Activated CD8-positive, alpha-beta memory T cell treated with anti-CD3 and anti-CD28 coated beads, Interleukin-2, amount 50 U/mL, for 48 hours (primary cell): ENCODE measurements at places on chromosomes 16 and 17.

DNA sequence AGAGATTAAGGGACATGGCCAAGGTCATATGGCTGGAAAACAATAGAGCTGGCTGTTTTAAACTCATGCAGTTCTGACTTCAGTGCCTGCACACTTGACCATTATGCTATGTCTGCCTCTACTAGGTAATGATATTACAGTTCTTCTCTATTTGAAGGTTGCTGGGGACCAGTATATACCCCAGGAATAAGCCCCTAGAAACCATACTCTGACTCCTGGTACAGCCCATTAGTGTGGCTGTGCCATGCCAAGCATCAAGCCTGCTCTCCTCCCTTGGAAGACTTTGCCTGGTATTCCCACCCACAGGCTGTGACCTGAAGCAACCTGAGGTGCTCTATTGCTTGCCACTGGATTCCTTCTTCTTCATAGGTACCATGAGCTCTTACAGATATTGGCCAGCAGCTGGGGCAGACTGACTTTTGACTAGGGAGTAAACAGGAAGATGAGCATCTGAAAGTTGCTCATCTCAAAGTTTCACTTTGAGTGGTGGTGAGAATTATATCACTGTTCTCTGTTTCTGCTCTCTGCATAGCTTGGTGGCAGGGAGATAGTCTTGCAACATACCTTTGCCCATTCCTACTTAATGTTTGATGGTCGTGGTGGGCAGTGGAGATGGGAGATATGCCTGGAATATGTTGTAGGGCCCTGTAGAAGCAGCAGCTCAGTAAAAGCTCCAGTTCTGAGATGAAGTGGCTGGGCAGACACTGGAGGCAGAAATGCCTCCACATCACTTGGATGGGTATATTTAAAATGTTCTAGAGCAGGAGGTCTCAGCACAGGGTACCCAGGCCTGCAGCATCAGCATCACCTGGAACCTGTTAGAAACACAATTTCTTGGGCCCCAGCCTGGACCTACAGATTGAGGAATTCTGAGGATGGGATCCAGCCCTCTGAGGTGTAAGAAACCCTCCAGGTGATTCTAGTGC lies 274.7 kb downstream of the HS3ST4 start:
- peak; percentile 49 for DNase-seq

DNA sequence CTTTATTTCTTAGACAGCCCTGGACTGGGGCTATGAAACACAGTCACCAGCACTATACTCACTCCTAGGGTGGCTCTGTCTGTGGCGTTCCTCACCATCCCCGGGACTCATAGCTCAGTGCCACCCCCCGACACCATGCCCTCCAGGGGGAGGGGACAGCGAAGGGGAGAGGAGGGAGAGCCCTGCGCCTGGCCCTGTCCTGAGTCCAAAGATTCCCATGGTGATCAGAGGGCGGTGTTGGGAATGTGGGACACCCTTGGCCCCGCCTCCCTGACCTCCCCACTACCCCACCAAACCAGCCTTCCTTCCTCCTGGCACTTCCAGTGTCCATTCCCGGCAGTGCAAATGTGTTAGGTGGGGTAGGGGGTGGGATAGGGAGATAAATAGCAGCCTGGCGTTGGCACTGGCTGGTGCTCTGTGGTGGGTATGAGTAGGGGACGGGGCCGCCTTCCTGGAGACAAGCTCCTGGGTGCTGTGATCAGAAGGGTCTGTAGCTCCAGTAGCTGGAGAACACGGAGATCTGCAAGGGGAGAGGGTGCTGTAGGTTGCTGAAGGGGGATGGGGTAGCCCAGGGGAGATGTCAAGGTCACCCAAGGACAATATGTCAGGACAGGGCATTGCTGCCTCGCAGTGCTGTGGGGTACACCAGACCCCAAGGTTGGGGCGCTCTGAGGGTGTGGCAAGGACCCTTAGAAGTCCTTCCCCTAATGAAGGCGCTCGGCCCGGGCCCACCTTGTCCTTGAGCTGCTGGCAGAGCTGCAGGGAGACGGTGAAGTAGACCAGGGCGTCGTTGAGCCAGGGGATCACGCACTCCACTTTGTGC lies 2.0 kb downstream of the SMIM22 start:
- no peak for DNase-seq

DNA sequence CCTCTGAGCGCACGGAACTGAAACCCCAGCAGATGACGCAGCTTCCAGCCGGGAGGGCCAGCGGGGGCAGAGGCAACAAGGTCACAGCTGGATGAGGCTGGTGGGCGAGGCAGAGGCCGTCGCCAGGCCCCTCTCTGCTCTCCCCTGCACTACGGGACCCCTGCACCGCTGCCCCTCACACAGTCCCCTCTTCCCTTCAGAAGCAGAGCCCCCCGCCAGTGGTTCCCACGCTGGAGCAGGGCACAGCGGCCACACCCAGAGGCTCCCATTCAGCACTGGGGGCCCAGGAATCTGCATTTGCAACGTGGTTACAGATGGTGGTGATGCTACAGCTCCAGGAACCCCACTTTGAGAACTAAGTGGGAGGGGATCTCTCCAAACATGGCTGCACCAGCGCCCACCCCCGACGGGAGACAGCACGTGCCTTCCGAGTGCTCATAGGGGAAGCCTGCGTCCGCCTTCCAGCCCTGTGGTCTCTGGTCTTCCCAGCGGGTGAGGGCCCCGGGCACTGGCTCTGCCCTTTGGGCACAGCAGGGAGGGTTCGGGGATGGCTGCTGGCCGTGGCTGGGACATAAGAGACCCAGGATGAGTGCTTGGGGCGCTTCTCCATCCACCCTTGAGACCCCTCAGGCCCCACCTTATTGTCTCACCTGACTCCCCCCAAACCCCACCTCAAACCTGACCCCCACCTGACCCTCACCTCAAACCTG lies 4.7 kb upstream of the RAB40B start:
- DNase-seq: no peak

DNA sequence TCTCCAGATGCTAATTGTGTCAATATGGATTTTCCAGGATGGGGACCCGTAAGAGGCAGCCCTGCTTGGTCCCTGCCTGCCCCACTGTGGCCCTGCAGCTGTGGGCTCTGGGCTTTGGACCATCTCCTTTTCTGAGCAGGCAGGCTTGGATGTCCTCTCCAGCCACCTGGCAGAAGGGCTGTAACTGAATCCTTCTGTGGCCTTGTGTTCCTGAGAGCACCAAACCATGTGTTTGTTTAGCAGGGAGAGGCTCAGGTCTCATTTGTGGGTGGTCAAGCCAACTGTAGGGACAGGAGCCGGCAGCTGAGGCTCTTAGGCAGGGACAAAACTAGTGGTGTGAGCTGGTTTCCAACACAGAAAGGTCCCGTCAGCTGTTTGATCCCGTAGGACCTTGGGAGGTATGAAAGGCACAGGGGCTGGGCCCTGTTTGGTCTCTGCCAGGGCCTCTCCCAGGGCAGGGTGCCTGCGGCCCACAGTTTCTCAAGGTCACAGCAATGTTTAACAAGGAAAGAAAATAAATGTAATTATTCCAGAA lies 18.5 kb downstream of the SEC14L5 start:
- DNase-seq: no peak

- DNase-seq: no peak
These were observed 47.5 kb downstream of the SLC6A2 start for GRCh38 chr16:55703003-55704001.
